ENCODE measurements at places on chromosomes 4 and X.

- no peak for DNase-seq
These were observed 8.7 kb downstream of the SMIM10 start for GRCh38 chrX:134999469-134999868.

DNA sequence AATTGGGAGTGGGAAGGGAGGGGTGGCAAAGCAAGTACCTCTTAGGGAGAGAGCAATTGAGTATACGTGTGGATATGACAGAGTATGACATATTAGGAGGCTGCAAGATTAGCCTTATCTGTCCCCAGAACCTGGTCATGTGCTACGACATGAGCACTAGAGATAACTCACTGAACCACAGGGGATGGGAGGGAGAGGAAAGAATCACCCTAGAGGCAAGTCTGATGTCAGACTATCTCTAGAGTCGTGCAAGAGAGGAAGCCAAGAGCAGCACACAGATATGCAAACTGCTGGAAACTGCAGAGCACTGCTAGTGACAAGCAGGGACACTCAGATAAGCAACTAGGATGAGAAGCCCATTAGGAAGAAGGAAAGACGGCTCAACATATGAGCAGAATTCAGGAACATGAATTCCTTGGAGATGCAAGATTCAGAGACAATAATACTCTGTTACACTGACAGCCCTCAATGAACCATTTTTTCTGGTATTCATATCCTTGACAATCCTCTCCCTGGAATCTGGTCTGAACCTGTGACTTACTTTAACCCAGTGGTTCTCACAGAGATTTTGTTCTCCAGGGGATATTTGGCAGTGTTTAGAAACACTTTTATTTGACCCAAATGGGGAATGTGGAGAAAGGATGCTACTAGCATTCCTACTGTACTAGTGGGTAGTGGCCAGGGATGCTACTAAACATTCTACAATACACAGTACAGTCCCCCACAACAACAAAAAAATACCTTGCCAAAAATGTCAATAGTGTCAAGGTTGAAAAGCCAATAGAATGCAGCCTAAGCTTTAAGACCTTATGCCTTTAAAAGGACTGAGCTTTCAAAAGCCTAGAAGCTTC is 84.0 kb upstream of the BMP2K start:
- no peak for DNase-seq

GRCh38 chr4:147056940-147057610 is 111.4 kb upstream of the TTC29 start:
- DNase-seq, result no peak

- no peak for DNase-seq
These were observed 218.9 kb downstream of the MID1IP1 start for GRCh38 chrX:39020051-39020669.

DNA sequence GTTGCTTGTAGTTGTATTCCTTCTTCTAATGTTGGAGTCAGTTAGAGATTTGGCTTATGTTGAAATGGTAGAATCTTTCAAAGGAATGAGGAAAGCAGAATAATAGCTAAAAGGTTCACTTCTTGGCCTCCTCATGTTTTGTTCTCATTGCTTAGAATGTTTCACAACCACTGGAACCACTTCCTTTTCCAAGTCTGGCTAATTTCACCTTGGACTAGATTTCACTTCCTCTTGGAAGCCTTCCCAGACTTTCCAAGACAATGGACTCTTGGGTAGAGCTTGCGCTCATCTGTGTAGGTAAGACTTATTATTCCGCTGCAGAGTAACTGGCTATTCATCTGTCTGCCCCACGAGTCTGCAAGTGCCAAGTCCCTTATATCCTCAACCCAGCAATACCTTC is 8.3 kb downstream of the SPATA18 start:
- no peak for DNase-seq

DNA sequence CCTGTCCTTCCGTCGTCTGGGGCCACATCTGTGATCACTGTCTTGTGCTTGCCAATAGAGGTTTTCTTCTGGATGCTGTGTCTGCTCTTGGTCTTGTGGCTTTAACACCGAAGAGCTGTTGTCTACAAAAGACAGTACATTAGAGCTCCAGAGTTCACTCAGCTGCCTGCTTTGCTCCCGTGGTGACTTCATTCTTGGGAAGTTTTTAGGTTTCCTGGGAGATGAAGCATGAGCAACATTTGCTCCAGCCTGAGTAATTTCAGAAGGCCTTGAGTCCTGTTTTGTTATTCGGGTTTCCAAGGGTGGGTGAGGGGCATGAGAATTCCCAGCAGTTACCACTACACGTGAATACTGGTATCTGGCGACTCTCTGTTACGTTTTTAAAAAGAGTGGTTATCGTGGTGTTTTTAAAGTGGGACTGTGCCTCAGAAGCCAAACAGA is 189.2 kb downstream of the SHROOM3 start:
- no peak for DNase-seq

DNA sequence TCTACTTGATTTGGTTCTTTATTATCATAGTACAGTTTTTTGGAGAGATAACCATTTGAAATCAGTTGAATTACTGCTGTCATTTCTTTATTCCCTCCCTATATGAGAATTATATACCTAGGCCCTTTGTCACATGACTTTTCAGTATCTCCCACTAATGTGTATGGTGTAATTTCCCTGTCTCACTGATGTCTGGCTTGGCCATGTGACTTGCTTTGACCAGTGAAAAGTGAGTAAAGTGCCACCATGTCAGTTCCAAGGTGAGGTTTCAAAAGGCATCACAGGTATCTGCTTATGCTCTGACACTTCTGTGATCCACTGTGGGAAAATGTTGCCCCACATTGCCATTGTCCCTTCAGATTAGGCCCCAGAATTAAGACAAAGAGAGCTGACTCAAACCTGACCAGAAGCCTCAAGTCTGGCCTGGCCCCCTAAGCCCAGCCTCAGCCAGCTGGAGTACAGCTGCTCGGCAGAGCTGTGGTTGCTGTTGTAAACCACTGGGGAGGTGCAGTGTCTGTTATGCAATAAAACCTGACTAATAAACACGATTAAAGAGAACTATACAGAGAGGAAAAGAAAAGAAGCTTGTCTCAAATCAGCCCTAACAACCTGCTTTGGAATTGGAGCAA is 27.5 kb downstream of the SETD7 start:
- no peak for DNase-seq

DNA sequence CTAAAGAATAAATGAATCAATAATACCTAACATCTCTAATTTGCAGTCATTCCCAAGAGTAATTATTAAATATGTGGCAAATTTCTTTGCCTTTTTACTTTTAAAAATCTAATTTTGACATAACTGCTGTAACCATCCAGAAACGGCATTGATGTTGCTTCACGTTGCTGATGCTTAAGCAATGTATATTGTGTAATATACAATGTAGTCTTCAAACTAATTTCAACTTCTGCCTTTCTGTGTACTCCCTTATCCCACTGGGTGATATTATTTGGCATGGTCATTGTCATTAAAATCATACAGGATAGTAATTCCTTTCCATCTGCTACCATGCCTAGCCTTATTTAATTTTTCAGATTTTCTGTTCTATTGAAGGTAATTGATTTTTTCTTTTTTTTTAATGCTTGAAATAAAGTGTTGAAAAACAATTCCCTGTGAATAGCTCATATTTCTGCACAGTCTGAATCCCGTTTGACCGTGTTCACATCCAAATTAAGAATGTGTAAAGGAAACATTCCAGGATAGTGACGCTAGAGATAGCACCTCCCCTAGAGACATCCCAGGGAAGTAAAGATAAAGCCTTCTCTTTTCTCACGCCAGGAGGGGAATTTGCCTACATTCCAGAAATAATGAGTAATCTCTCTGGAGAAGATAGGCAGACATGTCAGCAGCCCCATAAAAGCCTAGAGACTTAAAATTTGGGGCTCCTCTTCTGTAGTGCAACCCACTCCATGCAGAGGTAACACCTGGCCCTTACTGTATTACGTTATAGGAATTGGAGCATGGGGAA is 8.6 kb downstream of the FAM200B start:
- no peak for DNase-seq

DNA sequence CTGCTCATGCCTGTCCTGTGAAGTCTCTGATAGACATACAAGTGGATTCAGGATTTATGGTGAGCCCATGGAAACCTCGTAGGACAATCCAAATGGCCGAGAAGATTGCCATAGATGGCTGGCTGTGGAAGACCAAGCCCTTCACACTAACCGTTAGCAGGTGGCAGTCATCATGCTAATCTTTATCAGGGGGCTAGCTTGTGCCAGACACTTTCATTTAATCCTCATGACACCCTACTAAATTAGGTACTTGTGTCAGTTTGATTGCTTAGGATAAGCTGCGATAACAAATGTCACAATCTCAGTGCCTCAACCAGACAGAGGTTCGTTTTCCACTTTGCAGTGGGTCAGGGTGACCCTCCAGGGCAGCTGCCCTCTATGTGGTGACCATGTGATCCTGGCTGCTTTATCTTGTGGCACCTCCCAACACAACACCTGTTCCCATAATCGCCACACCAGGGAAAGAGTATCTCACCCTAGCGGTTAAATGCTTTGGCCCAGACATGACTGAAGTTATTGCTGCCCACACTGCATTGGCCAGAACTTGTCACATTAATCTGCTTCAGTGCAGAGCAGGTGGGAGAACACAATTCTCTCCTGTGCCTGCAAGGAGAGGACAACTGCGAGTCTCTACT is 60.8 kb downstream of the REPS2 start:
- no peak for DNase-seq

- DNase-seq, result no peak
These were observed 114.0 kb downstream of the SORCS2 start for GRCh38 chr4:7306021-7306965.

GRCh38 chr4:112848911-112849310 is 200.5 kb upstream of the ANK2 start:
- DNase-seq, result no peak

- peak; percentile 14 for DNase-seq
These were observed 933 bp downstream of the CNKSR2 start for GRCh38 chrX:21374994-21375707.

GRCh38 chr4:117527601-117528000 is 442.2 kb upstream of the TRAM1L1 start:
- no peak for DNase-seq

GRCh38 chr4:169628579-169628978 is 8.2 kb downstream of the CLCN3 start:
- no peak for DNase-seq

DNA sequence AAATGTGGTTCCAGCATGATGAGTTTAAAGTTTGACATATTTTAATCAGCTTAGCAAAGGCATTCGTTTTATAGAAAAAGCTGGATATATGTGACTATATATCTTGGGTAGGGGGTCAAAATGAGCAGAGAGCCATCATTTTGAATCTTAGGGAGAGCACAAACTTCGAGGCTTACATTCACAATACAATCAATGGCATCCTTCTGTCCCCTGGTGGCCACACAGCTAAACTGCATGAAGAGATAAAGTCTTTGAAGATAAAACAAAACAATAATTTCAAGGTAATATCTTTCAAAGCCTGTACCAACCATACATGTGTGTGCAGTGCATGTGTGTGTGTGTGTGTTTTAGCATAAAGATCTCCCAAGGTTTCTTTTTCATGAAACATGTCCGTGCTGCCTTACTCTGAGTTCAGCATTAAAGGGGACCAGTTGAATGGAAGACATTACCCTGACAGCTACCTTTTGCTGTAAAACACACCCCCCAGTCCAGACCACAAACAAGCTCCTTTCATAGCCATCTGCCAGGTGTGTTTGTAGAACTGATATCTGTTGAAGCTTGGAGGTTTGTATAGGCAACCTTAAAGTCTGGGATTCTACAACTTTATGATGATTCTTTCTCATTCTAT is 22.0 kb downstream of the DYNLT3 start:
- DNase-seq, result peak; percentile 53

DNA sequence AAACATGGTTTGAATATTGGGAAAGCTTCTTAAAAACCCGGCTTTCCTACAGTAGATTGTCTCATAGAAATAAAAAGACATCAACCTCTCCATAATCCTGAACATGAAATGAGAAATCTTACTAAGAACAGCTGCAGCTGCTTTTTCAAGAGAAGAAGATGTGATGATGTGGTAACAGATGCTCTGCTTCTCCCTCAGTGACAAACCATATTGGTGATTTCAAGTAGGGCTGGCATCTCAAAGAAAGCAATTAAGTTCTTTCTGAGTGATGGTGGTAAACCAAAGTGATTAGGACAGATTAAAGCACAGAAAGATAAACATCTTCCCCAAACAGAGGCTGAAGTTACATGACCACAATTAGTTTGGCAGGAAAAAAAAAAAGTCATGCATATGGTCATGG is 1477.7 kb downstream of the RAPGEF2 start:
- no peak for DNase-seq

DNA sequence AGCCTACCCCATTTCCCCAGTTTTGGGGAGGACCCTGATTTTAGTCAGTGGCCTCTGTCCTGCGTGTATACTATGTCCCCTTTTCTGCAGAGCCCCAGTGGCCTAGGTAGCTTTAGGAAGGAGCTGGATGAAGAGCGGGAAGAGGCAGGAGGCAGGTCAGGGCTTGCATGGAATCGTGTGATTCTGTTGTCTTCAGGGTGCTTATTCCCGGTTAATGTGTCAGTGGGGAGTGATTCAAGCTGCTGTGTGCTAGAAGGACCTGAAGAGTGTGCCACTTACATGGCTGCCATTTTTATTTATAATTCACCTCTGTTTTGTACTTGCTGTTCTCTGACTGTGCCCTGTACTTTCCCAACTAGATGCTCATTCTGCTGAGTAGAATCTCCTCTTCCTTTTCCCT is 127.3 kb upstream of the AMOT start:
- no peak for DNase-seq

GRCh38 chrX:15114743-15115566 is 154.9 kb downstream of the ASB9 start:
- no peak for DNase-seq

DNA sequence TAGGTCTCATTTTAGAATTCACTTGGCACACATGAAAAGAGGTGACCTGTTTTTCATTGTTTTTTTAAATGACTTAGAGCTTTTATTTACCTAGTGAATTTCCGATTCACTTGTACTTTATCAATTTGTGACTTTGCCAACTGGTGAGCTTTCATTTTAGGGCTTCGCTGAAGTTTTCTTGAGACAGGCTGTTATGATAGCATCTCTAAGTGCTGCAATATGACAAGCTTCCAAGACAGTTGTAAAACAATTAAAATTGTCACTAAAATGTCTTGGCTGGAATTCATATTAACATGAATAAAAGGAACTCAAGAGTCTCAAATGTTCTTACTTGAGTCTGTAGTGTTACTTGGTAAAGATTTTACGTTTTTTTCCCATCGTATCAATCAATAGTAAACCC is 831.7 kb upstream of the GRID2 start:
- no peak for DNase-seq

GRCh38 chr4:7607156-7607910 is 172.6 kb upstream of the PSAPL1 start:
- no peak for DNase-seq

DNA sequence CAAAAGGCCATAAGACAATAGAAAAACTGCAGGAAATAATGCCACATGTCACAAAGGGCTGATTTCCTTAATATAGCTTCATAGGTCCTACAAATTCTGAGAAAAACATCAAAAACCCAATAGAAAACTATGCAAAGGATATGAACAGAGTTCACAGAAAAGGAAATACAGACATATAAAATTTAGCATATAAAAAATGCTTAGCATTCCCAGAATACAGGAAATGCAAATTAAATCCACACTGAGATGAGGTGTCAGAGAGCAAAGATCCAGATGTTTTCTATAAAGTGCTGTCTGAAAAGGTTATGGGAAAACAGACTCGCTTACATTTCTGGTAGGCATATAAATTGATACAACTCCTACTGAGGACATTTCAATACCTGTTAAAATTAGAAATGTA is 33.8 kb downstream of the TXK start:
- DNase-seq, result no peak

- no peak for DNase-seq
These were observed 75.1 kb downstream of the BANK1 start for GRCh38 chr4:101865501-101866062.
